ENCODE measurements at places on chromosomes 4 and X. TPM values are rescaled to one million over a fixed set of nuclear protein-coding genes. Genes with fewer than 3 reads are reported as not detected.

DNA sequence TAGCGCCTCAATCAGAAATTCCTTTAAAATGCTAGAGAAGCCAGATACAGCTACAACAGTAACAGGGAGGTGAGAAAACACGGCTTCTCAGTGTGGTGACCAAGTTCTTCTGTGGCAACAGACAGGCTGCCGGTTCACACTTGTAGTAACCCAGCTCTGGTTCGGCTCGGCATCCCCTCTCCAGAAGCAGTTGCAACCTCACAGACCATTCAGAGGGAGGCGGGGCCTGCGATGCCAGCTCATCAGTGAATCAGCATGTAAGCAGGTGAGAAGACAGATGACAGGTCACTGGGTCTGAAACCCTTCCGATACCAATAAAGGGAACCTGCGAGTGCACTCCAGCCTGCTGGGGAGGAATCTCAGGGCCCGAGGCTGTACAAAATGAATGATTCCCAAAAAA lies 251.0 kb downstream of the KCNIP4 start:
- DNase-seq, result no peak

DNA sequence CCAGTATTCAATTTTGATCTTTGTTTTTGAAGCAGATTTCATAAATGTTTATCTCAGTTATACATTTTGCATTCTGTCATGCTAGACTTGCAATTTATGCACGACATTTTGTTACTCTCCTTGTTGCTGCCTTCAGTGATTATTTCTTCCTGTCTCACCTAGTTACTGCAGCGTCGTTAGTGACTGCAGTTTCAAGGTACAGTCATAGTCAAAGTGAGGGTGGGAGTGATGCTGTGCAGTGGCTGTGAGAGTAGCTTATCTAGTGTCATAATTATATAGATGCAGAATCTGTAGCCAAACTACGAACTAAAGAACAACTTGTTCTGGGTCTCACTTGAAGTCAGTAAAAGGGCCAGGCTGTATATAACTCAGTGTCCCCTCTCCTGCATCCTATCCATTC lies 69.8 kb downstream of the GPR101 start:
- DNase-seq, result no peak

DNA sequence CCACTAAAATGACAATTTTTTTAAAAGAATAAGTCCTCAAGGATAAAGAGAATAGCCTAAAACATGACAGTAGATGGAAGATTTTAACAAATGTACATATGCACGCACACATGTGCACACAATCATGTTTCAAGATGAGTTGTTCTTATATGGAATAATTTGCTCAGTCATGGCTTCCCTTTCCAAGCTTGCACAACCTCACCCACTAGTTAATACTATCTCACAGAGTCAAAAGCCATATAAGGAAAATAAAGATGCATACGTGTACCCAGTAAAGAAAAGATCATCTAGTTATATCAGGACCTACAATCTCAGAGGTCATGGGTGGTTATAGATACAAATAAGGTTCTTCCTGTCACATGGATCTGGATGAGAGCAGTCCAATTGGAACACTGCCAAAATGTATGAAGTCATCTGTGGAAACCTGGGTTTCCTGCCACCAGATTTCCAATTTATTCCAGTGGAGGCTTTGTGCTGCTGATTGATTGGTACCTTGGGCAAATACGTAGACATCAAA lies 56.1 kb downstream of the FAM13A start:
- no peak for DNase-seq

- DNase-seq, result peak; percentile 0
These were observed at the start of gene TBC1D9 for GRCh38 chr4:140756319-140757231. TSS of gene TBC1D9 (minus strand) at chr4:140756385. CDS start at chr4:140756045, 340 bp downstream.

GRCh38 chr4:2292646-2293108 lies 30.8 kb upstream of the MXD4 start:
- no peak for DNase-seq

- DNase-seq, result no peak
These were observed 1411.2 kb downstream of the RAPGEF2 start for GRCh38 chr4:160514126-160514525.

GRCh38 chrX:143664302-143664701 lies 28.4 kb upstream of the SLITRK4 start:
- no peak for DNase-seq

GRCh38 chr4:7252510-7253340 lies 60.4 kb downstream of the SORCS2 start:
- no peak for DNase-seq

- no peak for DNase-seq
These were observed 16.0 kb downstream of the CTBP1 start for GRCh38 chr4:1232661-1233621.

DNA sequence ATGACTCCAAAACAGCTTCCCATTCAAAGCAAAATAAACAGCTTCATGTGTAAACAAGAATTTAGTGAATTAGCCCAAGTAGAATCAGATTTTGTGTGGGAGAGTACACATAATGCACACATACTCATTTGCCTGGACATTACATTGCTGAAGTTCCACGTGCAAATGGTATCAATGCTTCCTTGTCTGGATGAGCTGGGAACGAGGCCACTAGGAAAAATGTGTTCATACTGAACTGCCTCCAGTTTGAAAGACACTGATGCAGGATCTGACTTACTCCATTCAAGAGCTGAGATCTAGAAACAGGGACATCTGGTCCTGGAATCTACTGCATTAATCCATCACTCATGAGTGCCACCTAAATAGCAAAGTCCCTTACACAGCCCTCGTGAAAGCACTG lies 228.0 kb downstream of the APBB2 start:
- DNase-seq, result no peak

DNA sequence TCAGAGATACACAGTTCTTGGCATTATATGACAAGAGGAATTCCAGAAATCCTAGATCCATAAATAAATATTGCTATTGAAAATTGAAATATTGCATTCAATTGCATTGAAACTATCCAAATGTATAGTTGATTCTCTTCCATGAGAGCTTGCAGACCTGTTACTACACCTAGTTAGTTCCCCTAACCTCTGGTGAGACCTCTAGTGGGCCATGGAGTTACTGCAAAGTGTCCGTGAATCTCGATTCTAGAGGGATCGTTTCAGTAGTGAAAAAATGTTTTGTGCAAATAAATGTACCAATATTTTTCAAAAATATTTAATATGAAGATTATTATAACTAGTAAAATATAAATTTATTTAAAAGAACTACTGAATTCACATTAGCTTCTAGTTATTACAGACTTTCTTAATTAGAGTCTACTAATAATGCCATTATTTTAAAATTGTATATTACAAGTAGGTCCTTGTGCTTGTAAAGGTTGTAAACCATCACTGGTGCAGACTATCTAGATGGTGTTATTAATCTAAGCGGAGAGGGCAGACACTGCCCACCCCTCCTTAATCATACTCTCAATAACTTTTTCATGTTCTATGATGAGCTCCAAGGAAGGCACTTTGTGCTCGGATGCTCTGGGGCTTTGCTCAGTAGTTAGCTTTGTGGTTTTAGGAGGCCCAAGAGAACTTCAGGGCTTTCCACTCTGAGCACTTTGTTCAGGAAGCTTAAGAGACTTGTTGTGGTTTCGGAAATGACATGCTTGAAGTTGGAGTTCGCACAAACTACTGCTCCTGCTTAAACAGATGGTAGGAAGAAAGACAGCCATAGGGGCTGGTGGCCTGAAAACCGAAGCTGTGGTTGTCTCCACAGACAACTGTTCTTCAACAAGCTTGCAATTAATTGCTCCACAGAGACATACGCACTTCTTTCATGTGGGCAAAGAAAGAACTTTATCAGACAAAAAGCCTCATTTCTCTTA lies 42.8 kb downstream of the IL21 start:
- DNase-seq, result peak; percentile 73

DNA sequence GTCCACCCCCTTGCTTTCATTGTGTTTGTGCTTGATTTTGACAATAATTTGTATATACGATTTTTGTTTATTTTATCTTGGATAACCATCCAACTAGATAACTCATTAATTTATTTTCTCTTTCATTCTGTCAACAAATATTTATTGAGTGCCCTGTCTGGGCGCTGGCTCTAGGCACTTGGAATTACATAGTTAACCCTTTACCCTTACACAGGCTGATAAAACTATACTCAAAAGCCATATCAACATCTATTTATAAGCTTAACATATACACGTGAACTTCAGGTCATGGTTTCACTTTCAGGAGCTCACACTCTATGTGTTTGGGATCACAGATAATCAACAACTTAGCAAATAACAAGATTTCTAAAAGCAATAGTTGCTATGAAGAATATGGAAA lies 226.3 kb upstream of the PPARGC1A start:
- no peak for DNase-seq

DNA sequence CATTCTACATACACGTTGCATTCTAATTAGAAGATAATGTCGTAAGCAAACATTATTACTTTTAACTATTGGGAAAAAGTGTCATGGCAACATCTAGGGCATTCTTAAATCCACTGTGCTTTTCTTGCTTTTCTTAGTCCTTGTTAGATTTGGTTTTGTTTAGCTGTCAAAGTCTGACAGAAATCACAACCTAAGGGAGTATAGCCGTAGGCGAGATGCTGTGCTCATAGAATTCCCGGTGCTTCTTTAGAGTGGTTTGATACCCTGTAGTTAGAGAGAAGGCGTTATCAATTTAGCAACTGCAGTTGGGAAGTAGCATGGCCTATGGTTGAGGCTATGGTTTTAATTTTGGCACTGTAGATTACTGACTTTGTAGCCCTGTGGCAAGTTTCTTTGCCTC lies 45.7 kb downstream of the WWC2 start:
- DNase-seq, result no peak

DNA sequence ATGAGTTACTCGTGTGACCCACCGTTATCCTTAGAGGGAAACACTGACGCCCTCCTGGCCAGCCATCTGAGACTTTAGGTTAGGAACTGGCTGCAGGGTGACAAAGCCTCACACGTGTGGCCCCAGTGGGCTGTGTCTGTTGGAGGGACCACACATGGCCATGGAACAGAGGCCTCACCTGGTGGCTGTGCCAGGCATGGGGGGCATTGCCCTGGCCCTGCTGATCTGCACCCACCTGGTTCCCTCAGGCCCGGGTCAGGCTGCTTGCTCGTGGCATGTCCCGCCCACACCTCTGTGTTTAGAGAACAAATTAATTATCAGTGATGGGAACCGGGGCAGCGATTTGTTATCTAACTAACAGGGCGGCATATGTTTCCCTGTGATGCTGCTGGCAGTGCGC lies 100.9 kb upstream of the PSAPL1 start:
- no peak for DNase-seq

DNA sequence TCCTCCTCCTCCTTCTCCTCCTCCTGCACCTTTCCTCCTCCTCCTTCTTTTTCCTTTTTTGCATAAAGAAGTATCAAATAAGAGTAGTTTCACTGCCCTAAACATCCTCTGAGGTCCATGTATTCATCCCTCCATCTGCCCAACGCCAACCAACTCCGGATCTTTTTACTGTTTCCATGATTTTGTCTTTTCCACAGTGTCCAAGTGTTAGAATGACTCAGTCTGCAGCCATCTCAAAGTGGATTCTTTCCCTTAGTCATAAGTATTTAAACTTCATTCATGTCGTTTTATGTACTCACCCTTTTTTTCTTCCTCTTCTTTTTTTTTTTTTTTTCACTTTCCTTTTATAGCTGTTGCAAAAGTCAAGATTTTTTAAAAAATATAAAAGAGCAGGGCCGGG lies 12.9 kb downstream of the CSF2RA start:
- no peak for DNase-seq

The FREM3 gene
- total RNA-seq, result not detected

The PFKFB1 gene
- 1.4 TPM for total RNA-seq

The ITGB1BP2 gene
- total RNA-seq, result 3.4 TPM

The ALAS2 gene
- total RNA-seq, result not detected

The MSX1 gene
- total RNA-seq, result not detected

The RAB33A gene
- 4.4 TPM for total RNA-seq

The HERC5 gene
- total RNA-seq, result 10.3 TPM

The MAGEA12 gene
- not detected for total RNA-seq

All from T-cell (primary cell).